NCI-H1092 treated with DMSO at 0.1 percent for 48 hours (cell line): ENCODE measurements at places on chromosomes 2 and 18.

DNA sequence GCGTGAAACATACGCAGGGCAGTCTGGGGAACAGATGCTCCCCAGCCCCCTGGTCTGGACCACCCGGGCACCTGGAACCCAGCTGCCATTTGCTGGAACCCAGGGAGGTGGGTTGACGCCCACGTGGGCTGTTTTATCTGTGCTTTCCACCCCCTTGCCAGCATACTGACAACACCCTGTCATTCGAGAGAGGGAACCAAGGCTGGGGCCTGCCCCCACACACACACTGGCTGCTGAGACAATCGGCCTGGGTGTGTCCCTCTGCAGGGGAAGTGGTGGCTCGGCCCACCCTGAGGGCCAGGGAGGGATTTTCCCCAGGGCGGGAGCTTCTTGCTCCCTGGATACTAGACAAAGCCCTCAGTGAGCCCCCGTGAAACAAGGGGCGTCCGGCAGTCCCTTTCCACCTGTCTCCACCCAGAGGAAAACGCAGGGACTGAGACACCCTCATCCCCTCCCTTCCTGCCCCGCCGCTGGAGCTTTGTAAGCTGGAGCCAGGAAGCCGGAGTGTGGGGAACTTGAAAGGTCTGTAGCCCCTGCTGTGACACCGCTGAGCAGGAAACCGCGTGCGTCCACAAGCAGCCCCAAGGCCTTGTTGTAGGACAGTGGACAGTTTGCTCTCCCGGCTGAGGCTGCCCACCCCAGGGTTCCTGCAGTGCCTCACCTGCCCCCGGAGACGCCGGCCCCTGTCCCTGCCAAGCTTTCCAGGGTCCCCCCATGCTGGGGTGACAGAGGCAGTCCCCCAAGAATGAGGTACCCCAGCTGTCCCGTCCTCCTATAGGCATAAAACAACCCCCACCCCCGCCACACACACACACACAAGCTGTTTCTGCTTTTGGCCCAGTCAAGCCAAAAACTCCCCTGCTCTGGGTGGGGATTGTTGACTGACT lies 14.1 kb upstream of the KLF11 start:
- DNase-seq, result no peak

DNA sequence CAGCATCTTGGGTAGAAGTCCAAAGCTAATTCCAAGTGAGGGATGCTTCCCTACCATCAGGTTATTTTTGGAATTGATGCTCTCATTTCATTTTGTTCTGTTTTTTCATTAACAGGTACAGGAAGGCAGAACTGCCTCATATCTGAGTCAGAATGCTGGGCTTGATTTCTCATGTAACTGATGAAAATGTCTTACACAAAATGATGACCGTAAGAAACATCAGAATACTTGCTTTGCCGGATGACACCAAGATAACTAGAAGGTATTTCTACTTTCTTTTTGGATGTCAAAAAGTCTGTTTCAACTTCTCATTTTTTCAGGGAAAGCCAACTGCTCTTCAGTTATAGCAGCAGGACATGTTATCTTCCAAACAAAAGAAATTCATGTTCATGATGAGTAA lies 62.6 kb downstream of the ETAA1 start:
- DNase-seq, result no peak

DNA sequence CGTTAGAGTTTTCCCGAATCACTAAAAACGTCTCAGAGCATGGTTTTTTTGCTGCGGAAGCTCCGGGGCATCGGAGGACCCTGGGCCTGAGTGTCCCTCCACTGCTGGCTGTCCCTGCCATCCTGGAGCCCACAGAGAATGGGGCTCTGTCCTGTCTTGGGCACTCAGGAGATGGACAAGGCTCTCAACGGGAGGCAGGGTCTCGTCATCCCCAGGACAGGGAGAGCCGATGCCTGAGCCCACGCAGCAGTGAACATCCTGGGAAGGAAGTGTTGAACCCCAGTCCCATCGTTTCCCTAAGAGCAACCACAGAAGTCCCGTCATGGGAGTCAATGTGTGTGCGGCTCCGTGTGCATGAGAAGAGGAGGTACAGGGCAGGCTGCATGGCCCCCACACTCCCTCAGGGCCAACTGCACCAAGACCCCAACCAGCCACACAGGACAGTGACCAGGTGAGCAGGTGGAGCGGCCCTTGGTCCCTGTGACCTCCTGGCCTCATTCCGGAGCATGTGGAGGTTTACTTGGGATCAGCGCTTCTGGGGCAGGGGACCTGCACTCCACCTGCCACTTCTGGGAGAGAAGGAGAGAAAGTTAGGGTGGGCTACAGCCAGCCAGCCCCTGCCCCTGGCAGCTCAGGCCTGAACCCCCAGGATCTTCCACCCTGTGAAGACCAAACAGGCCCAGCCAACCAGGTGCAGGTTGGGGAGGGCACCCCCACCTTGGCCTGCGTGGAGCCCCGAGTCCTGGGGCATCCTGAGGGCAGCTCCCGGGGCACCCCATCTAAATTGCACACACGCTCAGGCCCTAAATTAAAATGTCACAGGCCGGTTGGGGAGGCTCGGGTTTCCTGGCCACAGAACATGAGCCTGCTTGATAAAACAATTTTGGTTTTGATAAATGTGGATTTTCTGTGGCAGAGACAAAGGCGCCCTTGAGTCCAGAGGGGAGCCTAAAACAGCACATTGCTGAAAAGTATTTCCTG lies 3.1 kb upstream of the SNED1 start:
- no peak for DNase-seq

DNA sequence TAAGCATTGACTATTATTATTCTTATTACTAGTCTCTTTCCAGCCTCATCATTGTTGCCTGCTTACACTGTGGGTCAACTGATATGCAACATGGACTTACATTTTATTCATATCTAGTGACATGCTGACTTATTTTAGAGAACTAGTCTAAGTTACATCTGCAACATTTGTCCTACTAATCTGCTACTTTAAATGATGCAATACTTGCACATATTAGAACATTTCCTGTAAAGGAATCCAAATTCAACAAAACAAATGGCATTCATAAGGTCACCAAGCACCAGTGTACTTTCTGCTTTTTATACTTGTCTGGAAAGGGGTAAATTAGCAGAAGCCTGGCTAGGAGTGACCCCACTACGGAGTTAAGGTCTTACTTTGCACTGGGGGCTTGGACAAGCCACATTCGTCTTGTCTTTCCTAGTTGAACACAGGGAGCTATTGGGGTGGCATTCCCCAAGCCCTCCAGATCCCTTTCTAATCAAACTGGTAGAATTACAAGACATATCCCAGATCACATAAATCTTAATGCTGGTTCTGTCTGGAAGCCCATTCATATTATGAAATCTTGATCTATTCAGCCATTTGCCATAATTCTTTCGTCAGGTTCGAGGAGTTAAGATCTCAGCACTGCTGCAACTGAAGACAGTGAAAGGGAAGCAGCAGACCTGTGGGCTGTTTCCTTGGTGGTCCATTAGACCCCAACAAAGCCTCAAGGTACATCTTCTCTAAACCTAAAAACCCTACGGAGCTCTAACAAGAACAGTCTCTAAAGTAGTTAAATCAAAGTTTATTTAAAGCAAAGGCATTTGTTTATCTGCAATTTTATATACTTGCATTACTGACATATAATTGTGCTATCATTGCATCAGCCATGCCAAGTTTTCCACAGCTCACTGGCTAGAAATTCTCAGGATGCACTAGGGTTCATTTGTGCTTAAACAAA lies 49.9 kb upstream of the RTN4 start:
- no peak for DNase-seq

GRCh38 chr2:97858442-97858841 lies 137.3 kb downstream of the TMEM131 start:
- DNase-seq, result no peak

GRCh38 chr2:86017901-86018896 lies 87.5 kb downstream of the POLR1A start:
- no peak for DNase-seq

GRCh38 chr2:162118166-162119031 lies 33.6 kb downstream of the GCG start:
- DNase-seq, result no peak

DNA sequence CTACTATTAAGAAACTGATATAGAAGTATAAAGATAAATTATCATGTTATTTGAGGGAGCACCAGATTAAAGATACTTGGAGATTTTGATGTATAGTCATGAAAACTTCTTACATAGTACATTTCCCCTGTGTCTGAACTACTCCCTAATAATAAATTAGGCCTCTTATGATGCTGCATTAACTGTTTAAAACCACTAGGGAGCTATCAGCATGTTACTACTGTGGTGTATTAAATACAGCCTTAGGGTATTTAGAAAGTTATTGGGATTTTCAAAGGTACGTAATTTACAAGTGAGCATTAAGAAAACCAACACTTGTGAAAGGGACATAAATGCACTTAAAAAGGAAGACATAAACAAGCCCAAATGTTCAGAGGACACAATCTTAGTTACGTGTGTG lies 714.0 kb downstream of the EPHA4 start:
- DNase-seq, result no peak

GRCh38 chr2:134527381-134527780 lies 191.4 kb downstream of the TMEM163 start:
- no peak for DNase-seq

DNA sequence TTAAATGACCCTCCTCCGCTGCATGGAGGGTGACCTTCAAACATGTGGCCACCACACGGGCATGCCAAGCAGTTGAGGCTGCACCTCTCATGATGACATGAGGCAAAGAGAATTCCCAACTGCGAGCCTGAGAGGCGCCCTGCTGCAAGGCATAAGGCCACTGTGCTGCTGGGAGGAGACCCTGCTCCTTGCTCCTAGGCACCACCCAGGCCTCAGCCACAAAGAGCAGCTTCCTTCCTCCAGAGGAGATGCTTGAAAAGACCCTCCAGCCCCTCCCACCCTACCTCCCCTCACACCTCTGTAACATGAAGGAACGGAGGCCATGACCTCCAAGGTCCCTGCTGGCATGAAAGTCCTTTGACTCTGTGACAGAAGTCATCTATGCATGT lies 11.4 kb downstream of the CHST10 start:
- no peak for DNase-seq

GRCh38 chr18:69787825-69788547 lies 159.7 kb downstream of the CD226 start:
- DNase-seq, result no peak

DNA sequence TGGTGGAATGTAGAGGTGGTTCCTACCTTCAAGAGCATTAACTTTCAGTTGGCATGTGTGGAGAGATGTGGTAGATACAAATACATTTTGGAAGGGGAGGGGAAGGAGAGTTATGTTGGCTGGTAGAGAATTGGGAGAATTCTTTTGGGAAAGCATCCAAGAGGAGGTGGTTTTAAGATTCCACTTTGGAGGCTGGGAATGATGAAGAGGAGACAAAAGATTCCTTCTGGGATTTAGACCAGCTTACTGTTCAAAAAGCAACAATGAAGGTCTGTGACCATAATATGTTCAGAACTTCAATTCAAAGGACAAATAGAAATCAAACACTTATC lies 120.8 kb upstream of the FOSL2 start:
- DNase-seq, result no peak

- no peak for DNase-seq
Measured at GRCh38 chr2:86028766-86029381, 76.8 kb downstream of the POLR1A start.

DNA sequence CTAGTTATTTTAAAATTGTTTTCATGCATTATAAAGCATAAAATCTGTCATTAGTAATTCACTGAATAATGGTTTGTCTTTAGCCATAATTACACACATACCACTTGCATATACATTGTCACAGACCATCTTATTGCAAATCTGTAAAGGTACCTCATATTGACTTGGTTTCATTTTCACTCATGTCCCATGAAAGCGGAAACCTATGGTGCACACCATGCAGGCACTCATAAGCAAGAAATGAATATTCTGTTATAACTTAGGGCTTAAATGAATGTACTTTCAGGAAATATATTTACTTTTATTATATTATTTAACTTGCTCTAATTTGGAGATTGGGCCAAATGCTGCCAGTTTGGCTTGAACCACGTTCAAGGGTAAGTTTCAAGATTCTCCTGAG lies 29.2 kb upstream of the STK17B start:
- no peak for DNase-seq

DNA sequence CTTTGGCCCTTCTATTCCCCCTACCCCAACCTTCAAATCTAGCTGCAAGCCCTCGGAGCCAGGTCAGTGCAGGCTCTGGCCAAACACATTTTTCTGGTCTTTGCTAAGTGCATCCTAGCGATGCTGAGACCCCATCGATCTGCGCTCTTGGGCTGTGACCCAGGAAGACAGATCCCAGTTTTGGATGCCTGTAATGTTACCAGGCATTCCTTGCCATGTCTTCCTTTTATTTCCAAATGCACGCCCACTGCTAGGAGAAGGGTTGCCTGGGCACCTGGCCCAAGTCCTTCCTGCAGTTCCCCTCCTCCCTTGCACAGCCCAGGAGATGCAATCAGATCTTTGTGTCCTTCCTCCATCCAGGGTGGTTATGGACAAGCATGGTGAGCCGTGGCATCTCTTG lies 124.6 kb downstream of the TPGS2 start:
- no peak for DNase-seq

DNA sequence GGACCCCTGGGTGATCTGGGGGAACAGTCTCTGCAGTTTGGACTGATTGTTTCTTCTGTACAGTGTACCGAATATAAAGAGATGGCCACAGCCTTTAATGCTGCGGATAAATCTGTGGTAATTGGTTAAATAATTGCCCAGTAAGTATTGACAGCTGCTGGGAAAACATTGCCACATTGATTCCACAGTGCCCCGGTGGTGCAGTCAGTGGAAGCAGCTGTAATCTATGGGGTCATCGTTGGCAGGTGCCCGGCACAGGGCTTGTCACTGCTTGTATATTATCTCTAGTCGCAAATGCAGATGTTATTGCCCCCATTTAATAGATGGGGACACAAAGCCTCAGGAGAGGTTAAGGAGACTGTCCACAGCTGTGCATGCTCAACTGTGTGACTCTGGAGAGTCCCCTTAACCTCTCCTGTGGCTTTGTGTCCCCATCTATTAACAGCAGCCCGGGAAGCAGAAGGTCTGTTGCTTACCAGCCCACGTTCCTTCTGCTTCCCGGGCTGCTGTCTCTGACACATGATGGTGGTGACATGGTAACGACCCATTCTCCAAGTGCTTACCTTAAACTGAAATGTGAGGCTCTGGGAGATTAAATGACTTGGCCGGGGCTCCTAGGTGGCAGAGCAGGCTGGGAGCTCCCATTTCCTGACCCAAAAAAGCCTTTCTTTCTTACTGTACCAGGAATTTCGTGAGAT lies 76.9 kb downstream of the NCK2 start:
- DNase-seq, result no peak

DNA sequence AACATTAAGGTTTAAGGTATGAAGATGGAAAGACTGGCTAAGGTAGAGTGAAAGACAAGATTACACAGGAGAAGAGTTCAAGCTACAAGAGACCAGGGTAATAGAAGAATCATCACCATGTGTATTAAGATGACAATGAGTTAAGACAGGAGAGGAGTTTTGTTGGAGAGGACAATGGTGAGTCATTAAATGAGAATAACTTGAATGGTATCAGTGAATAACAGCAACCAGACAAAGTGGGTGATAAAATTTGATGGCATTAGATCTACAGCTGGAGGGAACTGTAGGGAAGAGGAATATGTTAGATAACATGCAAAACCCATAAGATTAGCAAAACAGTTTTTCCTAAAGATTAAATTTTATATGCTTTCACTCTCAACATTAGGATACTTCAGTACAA lies 18.8 kb upstream of the ENOSF1 start:
- no peak for DNase-seq
